HT-29 (cell line): ENCODE measurements at places on chromosomes 2 and 18. TPM values are rescaled to one million over a fixed set of nuclear protein-coding genes. Genes with fewer than 3 reads are reported as not detected.

Gene FBXO48
- total RNA-seq = 0.03 and 0.05 TPM in 2 replicates

Gene COLEC11
- total RNA-seq = not detected in 2 replicates

Gene GULP1
- total RNA-seq = 7.8 and 9.2 TPM in 2 replicates

Gene IL36A
- not detected in 2 replicates for total RNA-seq

Gene CNRIP1
- not detected in 2 replicates for total RNA-seq

Gene PKDCC
- total RNA-seq = 76.0 and 83.9 TPM in 2 replicates

Gene CERKL
- 0.20 and 0.83 TPM in 2 replicates for total RNA-seq
